ENCODE measurements at places on chromosomes 3 and 15. TPM values are rescaled to one million over a fixed set of nuclear protein-coding genes. Genes with fewer than 3 reads are reported as not detected.

TMCO5A gene
- polyA plus RNA-seq, result not detected

LRRC31 gene
- polyA plus RNA-seq, result not detected

TEX55 gene
- not detected for polyA plus RNA-seq

ADAMTS7 gene
- 0.24 TPM for polyA plus RNA-seq

PRTG gene
- not detected for polyA plus RNA-seq

ATP13A5 gene
- polyA plus RNA-seq, result not detected

- no peaks in the 10 kb centered on the region for H3K36me3 ChIP-seq
- DNase-seq, result no peak
- H3K4me3 ChIP-seq, result no peak overlapping the region
- H3K27ac ChIP-seq, result no peak overlapping the region
- H3K4me1 ChIP-seq, result no peaks in the 10 kb centered on the region
Observed at GRCh38 chr15:74712311-74712710, 13.0 kb downstream of the CYP1A1 start.

- no peak for DNase-seq
- peaks cover 20% of the 10 kb centered on the region for H3K36me3 ChIP-seq
- no peaks in the 10 kb centered on the region for H3K27me3 ChIP-seq
- no peak overlapping the region for H3K4me3 ChIP-seq
Observed at GRCh38 chr3:58034738-58035523, 26.7 kb downstream of the FLNB start.

- no peak overlapping the region for H3K4me3 ChIP-seq
- H3K36me3 ChIP-seq, result no peaks in the 10 kb centered on the region
- H3K27me3 ChIP-seq, result no peaks in the 10 kb centered on the region
- no peaks in the 10 kb centered on the region for H3K4me1 ChIP-seq
- no peak for DNase-seq
Observed at GRCh38 chr3:187840856-187841255, 95.6 kb upstream of the BCL6 start.

GRCh38 chr3:127015282-127016042 is 32.5 kb downstream of the PLXNA1 start:
- H3K4me1 ChIP-seq, result peaks cover 14% of the 10 kb centered on the region
- peaks cover 55% of the 10 kb centered on the region for H3K36me3 ChIP-seq
- no peaks in the 10 kb centered on the region for H3K27me3 ChIP-seq
- DNase-seq, result no peak

GRCh38 chr3:167876620-167877281 is 141.2 kb downstream of the SERPINI1 start:
- H3K4me3 ChIP-seq, result no peak overlapping the region
- no peaks in the 10 kb centered on the region for H3K27me3 ChIP-seq
- DNase-seq, result no peak
- no peak overlapping the region for H3K27ac ChIP-seq

DNA sequence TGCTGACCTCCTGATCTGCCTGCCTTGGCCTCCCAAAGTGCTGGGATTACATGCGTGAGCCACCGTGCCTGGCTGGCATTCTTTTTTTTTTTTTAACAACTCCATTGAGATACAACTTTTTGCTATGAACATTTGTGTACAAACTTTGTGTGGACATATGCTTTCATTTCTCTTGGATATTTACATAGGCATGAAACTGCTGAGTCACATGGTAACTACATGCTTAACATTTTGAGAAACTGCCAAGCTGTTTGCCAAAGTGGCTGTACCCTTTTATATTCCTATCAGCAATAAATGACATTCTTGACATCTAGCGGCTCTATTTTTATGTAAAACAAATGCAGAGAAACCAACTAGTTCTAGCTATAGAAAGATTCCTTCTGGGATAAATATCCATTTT is 8.7 kb upstream of the YEATS2 start:
- H3K36me3 ChIP-seq, result no peaks in the 10 kb centered on the region
- no peak overlapping the region for H3K27ac ChIP-seq
- H3K4me1 ChIP-seq, result no peaks in the 10 kb centered on the region
- no peak overlapping the region for H3K4me3 ChIP-seq
- no peak for DNase-seq

DNA sequence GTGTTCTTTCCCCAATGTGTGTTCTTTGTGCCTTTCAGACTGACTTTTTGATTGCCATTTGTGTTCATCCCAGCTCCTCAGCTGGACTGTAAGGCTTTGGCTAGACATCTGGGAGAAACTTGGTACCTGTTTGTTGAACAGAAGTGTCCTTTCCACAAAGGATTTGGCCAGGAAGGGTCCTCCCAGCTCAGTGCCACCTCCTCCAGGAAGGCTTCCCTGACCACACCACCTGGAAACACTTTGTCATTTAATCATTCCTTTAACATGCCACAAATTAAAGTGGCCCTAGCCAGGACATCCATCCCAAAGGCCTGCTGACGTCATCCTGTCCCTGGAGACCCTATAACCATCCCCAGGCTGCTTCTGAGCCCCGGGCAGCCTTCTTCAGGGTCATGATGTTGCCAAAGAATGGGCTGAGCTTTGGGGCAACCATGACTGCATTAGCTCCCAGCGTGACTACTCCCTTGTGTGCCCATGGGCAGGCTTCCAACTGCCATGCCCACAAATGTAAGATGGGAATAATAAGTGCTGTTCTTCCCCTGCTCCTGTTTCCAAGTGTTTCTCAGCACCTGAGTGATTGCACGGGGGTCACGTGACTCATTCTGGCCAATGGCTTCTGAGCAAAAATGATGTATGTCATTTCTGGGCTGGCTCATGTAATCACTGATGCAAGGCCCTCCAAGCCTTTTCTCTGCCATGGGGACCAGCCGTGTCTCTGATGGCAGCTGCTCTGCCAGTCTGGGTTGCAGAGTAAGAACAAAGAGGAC is 112.5 kb upstream of the SMAD3 start:
- H3K36me3 ChIP-seq, result no peaks in the 10 kb centered on the region
- no peaks in the 10 kb centered on the region for H3K27me3 ChIP-seq
- H3K27ac ChIP-seq, result no peak overlapping the region
- no peak overlapping the region for H3K4me3 ChIP-seq
- DNase-seq, result no peak

GRCh38 chr3:67094167-67094566 is 96.1 kb downstream of the KBTBD8 start:
- H3K4me1 ChIP-seq, result no peaks in the 10 kb centered on the region
- DNase-seq, result no peak
- H3K27me3 ChIP-seq, result no peaks in the 10 kb centered on the region
- H3K4me3 ChIP-seq, result no peak overlapping the region

- no peak overlapping the region for H3K4me3 ChIP-seq
- no peak for DNase-seq
- no peak overlapping the region for H3K27ac ChIP-seq
- H3K4me1 ChIP-seq, result no peaks in the 10 kb centered on the region
- H3K27me3 ChIP-seq, result no peaks in the 10 kb centered on the region
Observed at GRCh38 chr15:87293031-87293430, 963.5 kb downstream of the NTRK3 start.
